ENCODE measurements at places on chromosomes 16 and 17.

GRCh38 chr16:57956924-57957672, 13.8 kb downstream of the CNGB1 start:
- no peak for DNase-seq

DNA sequence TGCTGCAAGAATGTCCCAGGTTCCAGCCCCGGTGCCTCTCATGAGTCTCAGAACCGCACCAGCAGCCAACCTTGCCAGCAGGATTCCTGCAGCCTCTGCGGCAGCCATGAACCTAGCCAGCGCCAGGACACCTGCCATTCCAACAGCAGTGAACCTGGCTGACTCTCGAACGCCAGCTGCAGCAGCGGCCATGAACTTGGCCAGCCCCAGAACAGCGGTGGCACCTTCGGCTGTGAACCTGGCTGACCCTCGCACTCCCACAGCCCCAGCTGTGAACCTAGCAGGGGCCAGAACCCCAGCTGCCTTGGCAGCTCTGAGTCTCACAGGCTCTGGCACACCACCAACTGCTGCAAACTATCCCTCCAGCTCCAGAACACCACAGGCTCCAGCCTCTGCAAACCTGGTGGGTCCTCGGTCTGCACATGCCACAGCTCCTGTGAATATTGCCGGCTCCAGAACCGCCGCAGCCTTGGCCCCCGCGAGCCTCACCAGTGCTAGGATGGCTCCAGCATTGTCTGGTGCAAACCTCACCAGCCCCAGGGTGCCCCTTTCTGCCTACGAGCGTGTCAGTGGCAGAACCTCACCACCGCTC, 9.8 kb downstream of the ELOB start:
- DNase-seq: no peak

- DNase-seq: no peak
These were observed 37.8 kb downstream of the ITGAE start for GRCh38 chr17:3762922-3763776.

DNA sequence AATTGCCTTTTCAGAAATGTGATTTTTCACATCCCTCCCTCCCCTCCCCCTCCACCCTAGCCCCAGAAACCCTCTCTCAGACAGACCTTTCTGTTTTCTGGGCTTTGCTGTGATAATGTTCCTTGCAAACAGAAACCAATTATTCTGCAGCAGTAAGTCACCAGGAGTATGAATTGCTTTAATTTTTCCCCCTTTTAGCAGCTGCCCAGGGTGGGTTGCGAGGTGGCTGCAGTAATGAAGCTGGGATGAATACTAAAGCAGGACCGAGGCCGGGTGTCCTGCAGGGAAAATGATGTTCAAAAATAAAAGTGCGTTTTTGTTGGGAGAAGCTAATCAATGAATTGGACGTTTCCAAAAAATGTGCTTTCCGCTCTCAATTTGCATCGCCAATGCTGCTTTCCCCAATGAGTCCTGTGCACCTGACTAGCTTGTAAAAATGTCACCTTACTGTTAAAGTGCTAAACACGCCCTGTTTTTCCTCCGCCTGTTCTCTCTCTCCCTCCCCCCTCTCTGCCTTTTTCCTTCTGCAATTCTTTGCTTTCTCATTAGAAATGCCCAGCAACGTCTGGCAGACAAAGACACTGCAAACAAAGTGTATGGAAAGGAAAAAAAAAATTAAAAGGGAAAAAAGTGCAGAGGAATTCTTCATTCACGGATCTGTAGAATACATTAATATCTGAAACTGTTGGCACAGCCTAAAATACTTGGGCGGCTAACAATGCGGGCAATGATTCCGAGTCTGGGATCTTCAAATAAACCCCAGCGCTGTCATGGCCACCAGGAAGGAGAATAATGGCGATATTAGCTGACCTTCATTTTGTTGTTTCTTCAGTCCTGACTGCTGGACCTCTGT, 244.1 kb downstream of the STX8 start:
- no peak for DNase-seq

DNA sequence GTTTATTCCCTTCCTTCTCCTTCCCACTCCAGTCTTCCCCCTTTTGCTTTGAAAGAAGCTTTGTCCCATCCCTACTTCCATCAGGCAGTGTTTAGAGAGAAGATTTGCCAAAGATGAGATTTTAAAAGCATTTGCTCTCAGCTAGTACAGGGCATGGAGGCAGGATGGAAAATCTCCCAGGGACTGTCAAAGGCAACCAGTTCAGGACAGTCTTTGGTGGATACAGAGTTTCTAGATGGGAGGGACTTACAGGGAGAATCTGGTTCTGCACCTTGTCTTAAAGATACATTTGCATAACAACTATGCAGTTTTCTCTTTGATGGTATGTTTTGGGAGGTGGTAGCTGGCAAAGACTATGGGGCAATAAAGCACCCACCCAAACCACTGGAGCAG, 26.2 kb downstream of the CHD9 start:
- DNase-seq: no peak

GRCh38 chr16:69131839-69132423, 457 bp downstream of the CHTF8 start:
- no peak for DNase-seq

- DNase-seq: no peak
These were observed at the start of gene CLDN7 for GRCh38 chr17:7262192-7262934. Gene CLDN7, minus strand, starts transcription at chr17:7262478. Its CDS starts 435 bp downstream, at chr17:7262043.

Data from esophagus squamous epithelium (tissue), 5 donors.